ENCODE measurements at places on chromosomes 12 and 14.
A peak's percentile ranks its signal among the peaks of the same experiment; 100 is the strongest.

- no peak overlapping the region for H3K27ac ChIP-seq
- peaks cover 11% of the 10 kb centered on the region for H3K4me1 ChIP-seq
- no peaks in the 10 kb centered on the region for H3K27me3 ChIP-seq
- DNase-seq = peak; percentile 16
Observed at GRCh38 chr12:47393403-47393790, 312.4 kb downstream of the RPAP3 start.

DNA sequence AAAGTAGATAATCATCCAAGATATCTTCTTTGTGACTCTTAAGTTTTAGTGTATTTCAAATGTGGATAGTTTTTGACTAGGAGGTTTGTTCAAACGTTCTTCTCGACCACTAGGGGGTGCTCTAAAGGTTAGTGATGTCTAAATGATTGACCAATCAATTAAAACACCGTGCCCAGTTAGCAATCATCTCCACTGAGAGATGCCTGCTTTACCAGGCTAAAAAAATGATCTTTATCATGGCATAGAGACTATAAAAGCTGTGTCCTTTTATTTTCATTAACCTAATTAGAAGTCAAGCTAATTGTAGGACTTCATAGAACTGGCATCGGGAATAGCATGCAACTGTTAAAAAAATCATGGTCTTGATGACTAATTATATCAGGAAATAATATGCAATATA lies 153.9 kb downstream of the PRKCH start:
- no peaks in the 10 kb centered on the region for H3K36me3 ChIP-seq
- H3K4me1 ChIP-seq = peaks cover 43% of the 10 kb centered on the region
- H3K27ac ChIP-seq = no peak overlapping the region
- no peak overlapping the region for H3K4me3 ChIP-seq
- no peaks in the 10 kb centered on the region for H3K27me3 ChIP-seq

DNA sequence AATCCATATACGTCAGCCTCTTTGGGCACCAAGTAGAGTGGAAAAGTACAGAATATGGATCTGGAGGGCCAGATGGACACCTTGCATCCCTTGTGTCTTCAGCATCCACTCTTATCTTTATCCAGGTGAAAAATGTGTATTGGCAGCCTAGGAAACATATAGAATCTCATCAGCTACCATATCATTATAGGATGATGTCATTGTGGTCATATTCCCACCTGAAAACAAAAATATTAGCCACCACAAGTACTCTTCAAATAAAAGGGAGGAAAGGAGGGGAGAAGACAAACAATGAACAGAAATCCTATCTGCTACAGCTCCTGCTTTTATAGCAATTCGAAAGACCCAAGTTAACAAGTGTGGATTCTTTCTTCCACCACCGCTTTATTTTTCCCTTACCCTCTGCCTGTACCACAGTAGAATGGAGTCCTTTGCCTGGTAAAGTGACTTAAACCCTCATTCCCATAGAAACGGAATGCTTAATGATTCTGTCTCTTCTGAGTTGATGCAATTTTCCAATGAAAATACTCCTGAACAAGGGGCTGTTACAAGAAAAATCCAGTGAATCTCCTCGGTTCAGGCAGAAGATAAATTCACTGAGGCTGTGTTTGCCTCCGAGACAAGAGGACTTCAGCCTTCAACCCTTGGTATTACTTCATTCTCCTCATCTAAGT lies 13.8 kb upstream of the IL26 start:
- H3K4me3 ChIP-seq = no peak overlapping the region
- no peaks in the 10 kb centered on the region for H3K36me3 ChIP-seq
- DNase-seq = no peak
- no peaks in the 10 kb centered on the region for H3K27me3 ChIP-seq
- no peak overlapping the region for H3K27ac ChIP-seq

DNA sequence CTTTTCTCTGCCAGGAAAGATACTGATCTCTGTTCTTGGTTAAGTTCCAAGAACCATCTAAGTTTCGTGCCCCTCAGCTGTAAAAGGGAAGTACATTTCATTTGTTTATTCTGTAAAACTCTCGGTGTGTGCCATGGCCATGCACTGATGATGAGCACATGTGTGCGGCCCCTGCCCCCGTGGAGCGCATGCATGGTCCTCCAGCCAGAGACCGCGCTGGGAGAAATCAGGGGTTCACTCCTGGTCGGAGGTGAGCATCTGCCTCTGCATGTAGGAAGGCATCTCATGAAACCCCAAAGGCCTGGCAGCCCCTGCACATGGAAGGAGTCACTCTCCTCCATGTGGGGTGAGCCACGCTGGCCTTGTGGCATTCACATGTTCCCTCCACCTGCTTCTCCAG lies 102.5 kb upstream of the RTL1 start:
- H3K4me3 ChIP-seq = no peak overlapping the region
- H3K27me3 ChIP-seq = no peaks in the 10 kb centered on the region
- H3K4me1 ChIP-seq = peaks cover 19% of the 10 kb centered on the region
- H3K27ac ChIP-seq = no peak overlapping the region
- no peak for DNase-seq

DNA sequence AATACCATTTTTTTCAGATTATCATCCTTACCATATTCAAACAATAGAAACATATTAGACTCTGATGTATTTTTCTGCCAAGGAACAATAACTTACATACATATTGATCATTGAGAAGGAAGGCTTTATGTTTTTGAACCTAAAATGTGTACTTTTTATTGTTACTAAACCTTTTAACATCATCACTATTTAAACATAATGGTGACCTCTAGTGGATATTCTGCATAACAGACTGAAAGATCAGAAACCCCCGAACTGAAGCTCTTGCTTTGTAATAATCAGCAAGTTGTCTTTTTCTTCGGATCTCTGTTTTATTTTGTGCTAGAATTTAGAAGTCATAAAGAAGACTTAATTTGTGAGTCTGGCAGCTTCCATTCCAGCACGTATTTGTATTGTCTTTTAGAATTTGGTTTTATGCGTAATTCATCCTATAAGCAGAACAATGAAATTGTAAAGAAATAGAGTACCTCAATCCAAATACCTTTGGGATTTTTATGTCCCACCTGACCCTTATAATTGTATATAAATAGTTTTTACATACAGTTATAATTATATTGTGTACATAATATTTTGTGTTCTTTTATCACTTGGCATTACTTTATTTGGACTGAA lies 125.9 kb upstream of the ATF1 start:
- no peaks in the 10 kb centered on the region for H3K27me3 ChIP-seq
- no peak overlapping the region for H3K27ac ChIP-seq
- H3K4me3 ChIP-seq = no peak overlapping the region
- peaks cover 6% of the 10 kb centered on the region for H3K4me1 ChIP-seq
- no peaks in the 10 kb centered on the region for H3K36me3 ChIP-seq
- no peak for DNase-seq

GRCh38 chr14:81946375-81946774 lies 412.7 kb upstream of the SEL1L start:
- H3K36me3 ChIP-seq = no peaks in the 10 kb centered on the region
- H3K4me1 ChIP-seq = no peaks in the 10 kb centered on the region
- H3K4me3 ChIP-seq = no peak overlapping the region
- DNase-seq = no peak
- no peaks in the 10 kb centered on the region for H3K27me3 ChIP-seq
- no peak overlapping the region for H3K27ac ChIP-seq

GRCh38 chr14:22089940-22090339 lies 416.3 kb upstream of the OR4E1 start:
- no peaks in the 10 kb centered on the region for H3K27me3 ChIP-seq
- no peak overlapping the region for H3K27ac ChIP-seq
- no peaks in the 10 kb centered on the region for H3K4me1 ChIP-seq

DNA sequence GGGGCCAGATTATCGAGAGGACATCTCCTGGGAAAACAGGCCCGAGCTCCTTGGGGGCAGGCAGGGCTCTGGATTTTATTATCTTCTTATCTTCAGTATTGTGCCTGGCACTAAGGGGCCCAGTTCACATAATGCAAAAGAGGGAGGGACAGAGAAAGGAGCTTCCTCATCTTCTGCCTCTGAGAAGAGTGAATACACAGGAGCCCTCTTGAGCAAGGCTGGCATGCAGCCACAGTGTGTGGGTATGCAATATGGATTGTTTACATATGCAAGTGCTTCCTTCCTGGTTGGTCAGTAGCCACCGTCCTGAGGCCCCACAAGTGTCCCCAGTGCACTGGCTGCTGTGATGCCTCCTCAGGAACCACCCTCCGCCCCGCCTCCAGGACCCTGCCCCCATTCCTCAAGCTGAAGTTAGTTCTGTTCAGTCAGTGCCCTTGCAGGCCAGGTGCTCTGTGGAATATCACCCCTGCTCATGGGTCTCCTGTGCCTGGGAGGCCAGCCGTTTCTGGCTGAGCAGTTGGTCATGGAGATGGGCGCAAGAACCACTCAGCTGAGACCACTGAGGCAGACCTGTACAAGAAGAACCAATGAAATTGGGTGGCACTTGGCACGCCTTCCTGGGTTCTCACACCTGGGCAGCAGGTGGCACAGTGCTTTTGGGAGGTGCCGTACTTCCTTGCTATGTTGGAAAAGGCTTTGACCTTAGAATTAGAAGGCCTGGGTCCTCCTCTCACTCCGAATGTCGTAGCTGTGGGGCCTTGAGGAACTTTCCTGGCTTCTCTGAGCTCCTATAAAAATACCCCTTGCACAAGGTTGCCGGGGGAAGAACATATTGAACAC lies 35.1 kb upstream of the ACTN1 start:
- no peaks in the 10 kb centered on the region for H3K27me3 ChIP-seq
- H3K27ac ChIP-seq = no peak overlapping the region
- no peak overlapping the region for H3K4me3 ChIP-seq
- DNase-seq = peak; percentile 81
- H3K4me1 ChIP-seq = no peaks in the 10 kb centered on the region

DNA sequence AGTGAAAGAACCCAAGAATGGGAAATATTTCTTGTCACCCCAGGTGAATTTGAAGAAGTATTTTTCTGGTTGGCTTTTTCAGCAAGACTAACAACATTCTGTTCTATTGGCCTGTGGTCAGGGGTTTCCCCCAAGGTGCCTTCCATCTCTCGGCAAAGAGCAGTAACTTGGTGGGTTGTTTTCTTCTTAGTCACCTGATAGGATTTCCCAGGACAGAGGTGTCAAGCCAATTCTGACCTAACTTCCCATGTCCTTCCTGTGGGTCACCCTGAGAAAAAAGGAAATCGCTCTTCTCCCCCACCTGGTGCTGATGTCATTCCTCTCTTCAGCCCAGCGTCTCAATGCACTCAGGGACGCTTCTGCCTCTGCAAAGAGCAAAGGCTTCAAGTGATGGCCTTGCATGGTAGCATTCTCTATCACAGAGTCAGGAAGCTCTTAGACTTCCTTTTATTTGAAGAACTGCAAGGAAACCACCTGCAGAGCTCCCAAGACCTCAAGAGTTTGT lies 16.1 kb upstream of the IFNG start:
- H3K4me3 ChIP-seq = no peak overlapping the region
- no peaks in the 10 kb centered on the region for H3K4me1 ChIP-seq
- H3K36me3 ChIP-seq = no peaks in the 10 kb centered on the region
- no peak for DNase-seq

GRCh38 chr12:12812618-12813119 lies 477 bp upstream of the DDX47 start:
- peaks cover 3% of the 10 kb centered on the region for H3K4me1 ChIP-seq
- no peaks in the 10 kb centered on the region for H3K27me3 ChIP-seq
- no peak overlapping the region for H3K27ac ChIP-seq

- no peak overlapping the region for H3K27ac ChIP-seq
- H3K27me3 ChIP-seq = no peaks in the 10 kb centered on the region
- H3K4me1 ChIP-seq = peaks cover 2% of the 10 kb centered on the region
- no peak for DNase-seq
Observed at GRCh38 chr12:32301216-32301615, 98.1 kb upstream of the FGD4 start.

- no peaks in the 10 kb centered on the region for H3K4me1 ChIP-seq
- DNase-seq = peak; percentile 85
Observed at GRCh38 chr12:124771462-124772288, 92.0 kb downstream of the SCARB1 start.

GRCh38 chr12:26740991-26741390 lies 92.0 kb downstream of the ITPR2 start:
- H3K4me1 ChIP-seq = no peaks in the 10 kb centered on the region
- H3K4me3 ChIP-seq = no peak overlapping the region
- no peak overlapping the region for H3K27ac ChIP-seq

DNA sequence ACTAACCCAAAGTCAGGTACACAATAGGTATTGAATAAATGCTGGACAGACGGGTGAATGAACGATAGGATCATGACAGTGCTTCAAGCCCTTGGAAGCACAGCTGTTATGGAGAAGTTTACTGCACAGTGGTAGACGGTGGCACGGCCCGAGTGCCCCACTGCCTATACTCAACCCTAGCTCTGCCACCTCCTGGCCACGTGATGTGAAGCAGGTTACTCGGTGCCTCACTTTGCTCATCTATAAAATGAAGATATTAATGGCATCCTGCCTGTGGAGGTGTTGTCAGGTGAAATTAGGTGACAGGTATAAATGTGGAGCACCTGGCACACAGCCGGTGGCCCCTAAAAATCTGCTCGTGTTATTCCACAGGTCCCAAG lies 5.8 kb downstream of the ASB2 start:
- no peaks in the 10 kb centered on the region for H3K4me1 ChIP-seq
- H3K27ac ChIP-seq = peak overlapping the region; percentile 58
- no peaks in the 10 kb centered on the region for H3K36me3 ChIP-seq
- H3K27me3 ChIP-seq = no peaks in the 10 kb centered on the region

- DNase-seq = peak; percentile 69
- no peaks in the 10 kb centered on the region for H3K36me3 ChIP-seq
- H3K27me3 ChIP-seq = no peaks in the 10 kb centered on the region
Observed at GRCh38 chr14:59918824-59919569, 947 bp upstream of the LRRC9 start.

- H3K4me3 ChIP-seq = no peak overlapping the region
- DNase-seq = no peak
- no peaks in the 10 kb centered on the region for H3K4me1 ChIP-seq
Observed at GRCh38 chr12:75716291-75717025, 205.0 kb upstream of the KRR1 start.

GRCh38 chr14:88775532-88775931 lies 17.2 kb downstream of the EML5 start:
- no peak for DNase-seq
- no peaks in the 10 kb centered on the region for H3K27me3 ChIP-seq
- H3K36me3 ChIP-seq = no peaks in the 10 kb centered on the region
- peaks cover 3% of the 10 kb centered on the region for H3K4me1 ChIP-seq

- H3K36me3 ChIP-seq = no peaks in the 10 kb centered on the region
- H3K4me3 ChIP-seq = no peak overlapping the region
- H3K27me3 ChIP-seq = no peaks in the 10 kb centered on the region
- H3K4me1 ChIP-seq = no peaks in the 10 kb centered on the region
- no peak overlapping the region for H3K27ac ChIP-seq
- DNase-seq = peak; percentile 4
Observed at GRCh38 chr14:84340938-84341337, 1189.0 kb upstream of the FLRT2 start.

GRCh38 chr14:50121486-50121885 lies 5.1 kb upstream of the VCPKMT start:
- H3K36me3 ChIP-seq = peaks cover 9% of the 10 kb centered on the region
- no peaks in the 10 kb centered on the region for H3K27me3 ChIP-seq
- no peak overlapping the region for H3K4me3 ChIP-seq
- H3K4me1 ChIP-seq = no peaks in the 10 kb centered on the region
- no peak overlapping the region for H3K27ac ChIP-seq
- no peak for DNase-seq

DNA sequence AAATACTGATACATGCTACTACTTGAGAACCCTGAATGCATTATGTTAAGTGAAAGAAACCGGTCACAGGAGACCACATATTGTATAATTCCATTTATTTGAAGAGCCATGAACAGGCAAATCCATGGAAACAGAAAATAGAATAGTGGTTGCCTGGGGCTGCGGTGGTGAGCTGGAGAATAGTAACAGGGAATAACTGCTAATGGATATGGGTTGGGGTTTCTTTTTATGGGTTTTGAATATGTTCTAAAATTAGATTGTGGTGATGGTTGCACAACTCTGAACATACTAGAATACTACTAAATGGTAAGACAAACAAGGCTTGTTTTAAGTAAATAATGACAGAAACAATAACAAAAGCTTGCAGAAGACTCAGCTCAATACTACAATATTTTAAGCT lies 293.0 kb downstream of the BTG1 start:
- H3K36me3 ChIP-seq = no peaks in the 10 kb centered on the region
- no peak overlapping the region for H3K27ac ChIP-seq
- peak; percentile 8 for DNase-seq
- no peaks in the 10 kb centered on the region for H3K27me3 ChIP-seq

All from lung (tissue), 17 donors.